Activated T-cell treated with anti-CD3 and anti-CD28 coated beads, Interleukin-2, amount 50 U/mL, for 72 hours (primary cell): ENCODE measurements at places on chromosomes 6 and 20. TPM values are rescaled to one million over a fixed set of nuclear protein-coding genes. Genes with fewer than 3 reads are reported as not detected.

DNA sequence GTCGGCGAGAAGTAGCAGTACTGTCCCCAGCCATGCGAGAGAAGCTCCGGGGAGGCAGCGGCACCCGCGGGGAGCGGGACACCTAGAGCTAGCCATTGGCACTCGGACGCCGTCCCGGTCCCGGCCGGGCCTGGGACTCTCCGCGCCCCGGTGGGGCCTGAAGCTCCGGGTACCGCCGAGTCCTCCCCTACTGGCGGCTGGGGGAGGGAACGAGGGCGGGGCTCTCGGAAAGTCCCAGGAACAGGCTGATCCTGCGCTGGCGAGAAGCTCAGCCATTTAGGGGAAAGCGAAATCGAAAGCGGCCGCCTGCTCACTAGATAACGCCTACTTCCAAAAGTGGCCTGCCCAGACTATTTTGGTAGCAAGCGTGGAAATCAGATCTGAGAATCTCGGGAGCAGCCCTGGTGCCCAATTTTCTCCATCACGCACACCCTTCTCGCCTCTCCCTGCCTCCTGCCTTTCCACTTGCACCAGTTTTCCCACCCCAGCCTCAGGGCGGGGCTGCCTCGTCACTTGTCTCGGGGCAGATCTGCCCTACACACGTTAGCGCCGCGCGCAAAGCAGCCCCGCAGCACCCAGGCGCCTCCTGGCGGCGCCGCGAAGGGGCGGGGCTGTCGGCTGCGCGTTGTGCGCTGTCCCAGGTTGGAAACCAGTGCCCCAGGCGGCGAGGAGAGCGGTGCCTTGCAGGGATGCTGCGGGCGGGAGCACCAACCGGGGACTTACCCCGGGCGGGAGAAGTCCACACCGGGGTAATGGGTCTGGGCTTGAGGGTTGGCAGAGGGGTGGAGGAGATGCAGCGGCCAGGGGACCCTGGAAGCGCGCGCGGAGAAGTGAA lies at the start of the genes PSMB9 and TAP1:
TSS of gene PSMB9 (plus strand) at position 652 of the 835 bp plus-strand sequence. CDS start at position 690, 38 bp downstream.
TSS of gene TAP1 (minus strand) at position 164 of the 835 bp plus-strand sequence. CDS start at position 96, 68 bp downstream.
- peak; percentile 95 for DNase-seq

- DNase-seq = no peak
Measured at GRCh38 chr6:75568100-75568499, 33.6 kb upstream of the SENP6 start.

GRCh38 chr6:137879299-137879698 lies 12.2 kb downstream of the TNFAIP3 start:
- DNase-seq = no peak

Gene DLL1
- total RNA-seq = 2.3 TPM

- no peak for DNase-seq
Measured at GRCh38 chr20:64140061-64140931, 24.0 kb upstream of the MYT1 start.

DNA sequence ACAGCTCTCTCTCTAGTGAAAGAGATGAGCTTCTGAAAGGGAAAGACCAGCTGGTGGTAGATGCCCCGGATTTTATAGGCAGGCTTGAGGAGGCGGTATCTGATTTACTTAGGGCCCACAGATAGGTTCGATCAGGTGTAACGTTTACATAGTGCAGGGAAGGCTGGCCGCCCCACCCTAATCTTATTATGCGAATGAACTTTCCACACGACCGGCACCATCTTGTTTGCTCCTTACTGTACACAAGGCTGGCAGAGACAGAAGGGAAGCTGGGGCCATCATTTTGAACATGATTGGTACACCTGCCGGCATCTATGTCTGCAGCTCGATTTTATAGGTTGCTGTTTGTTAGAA lies 212.0 kb upstream of the JARID2 start:
- DNase-seq = no peak

GRCh38 chr6:160263196-160263939 lies 4.7 kb upstream of the SLC22A2 start:
- no peak for DNase-seq

- peak; percentile 61 for DNase-seq
Measured at GRCh38 chr6:75611702-75612375, 10.2 kb downstream of the SENP6 start.

GRCh38 chr20:53657732-53658131 lies 64.1 kb upstream of the ZNF217 start:
- no peak for DNase-seq

Gene SYCP2
- total RNA-seq = 11.9 TPM

Gene TRIM10
- total RNA-seq = not detected

DNA sequence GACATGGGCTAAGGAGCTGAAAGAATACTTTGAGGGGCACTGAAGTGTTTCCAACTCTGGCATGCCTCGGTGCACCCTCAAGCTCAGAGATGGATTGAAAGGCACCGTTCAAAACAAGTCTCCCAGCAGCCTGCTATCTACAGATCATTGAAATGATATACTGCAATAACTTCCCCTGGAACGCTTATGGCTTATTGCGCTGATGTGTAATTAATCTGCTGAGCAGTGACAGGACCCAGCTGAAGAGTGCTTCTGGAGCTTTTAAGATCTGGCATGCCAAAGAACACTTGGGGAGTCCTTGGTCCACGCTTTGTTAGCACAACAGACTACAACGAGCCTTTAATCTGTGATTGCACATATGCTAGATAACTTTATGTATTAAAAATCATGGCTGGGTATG lies 708.2 kb downstream of the PRKN start:
- no peak for DNase-seq

Gene CYP24A1
- not detected for total RNA-seq

Gene STX11
- total RNA-seq = 36.0 TPM

Gene TMC2
- not detected for total RNA-seq

Gene PPIL6
- 0.17 TPM for total RNA-seq
